Activated naive CD4-positive, alpha-beta T cell treated with anti-CD3 and anti-CD28 coated beads, Interleukin-2, amount 10 ng/mL, durations not matched to agents 7 days and 5 days (primary cell): ENCODE measurements at places on chromosomes 6 and 20.

GRCh38 chr20:43720007-43720406, 6.8 kb downstream of the GTSF1L start:
- no peak for DNase-seq

GRCh38 chr6:151148111-151148510, 91.7 kb upstream of the AKAP12 start:
- DNase-seq, result no peak

- no peak for DNase-seq
Observed at GRCh38 chr20:19690462-19690861, 67.6 kb upstream of the RIN2 start.

- DNase-seq, result no peak
Observed at GRCh38 chr6:140921366-140922226, 1211.1 kb upstream of the GJE1 start.

DNA sequence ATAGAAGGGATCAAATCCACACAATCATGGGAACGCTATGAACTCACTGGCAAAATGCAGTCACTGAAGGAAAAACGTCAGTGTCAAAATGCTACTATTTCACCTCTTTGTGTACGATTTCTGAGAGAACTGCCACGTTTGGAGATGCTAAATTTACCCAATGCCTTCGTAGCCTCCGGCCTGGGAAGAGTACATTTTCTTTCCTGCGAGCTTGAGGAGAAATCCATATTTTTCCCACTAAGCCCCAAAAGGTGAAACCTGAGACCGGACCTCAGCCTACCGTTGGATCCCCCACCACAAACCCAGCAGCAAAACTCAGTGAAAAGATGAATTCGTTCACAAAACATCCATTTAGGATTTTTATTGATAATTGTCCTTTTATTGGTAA, 131.7 kb downstream of the GPX5 start:
- DNase-seq, result no peak

GRCh38 chr20:34023937-34024722, 30.4 kb downstream of the RALY start:
- no peak for DNase-seq

GRCh38 chr20:1328680-1329330, at the start of gene SDCBP2:
TSS of gene SDCBP2 (minus strand) at chr20:1329139. CDS start at chr20:1320416, 8,723 bp downstream.
- DNase-seq, result no peak

DNA sequence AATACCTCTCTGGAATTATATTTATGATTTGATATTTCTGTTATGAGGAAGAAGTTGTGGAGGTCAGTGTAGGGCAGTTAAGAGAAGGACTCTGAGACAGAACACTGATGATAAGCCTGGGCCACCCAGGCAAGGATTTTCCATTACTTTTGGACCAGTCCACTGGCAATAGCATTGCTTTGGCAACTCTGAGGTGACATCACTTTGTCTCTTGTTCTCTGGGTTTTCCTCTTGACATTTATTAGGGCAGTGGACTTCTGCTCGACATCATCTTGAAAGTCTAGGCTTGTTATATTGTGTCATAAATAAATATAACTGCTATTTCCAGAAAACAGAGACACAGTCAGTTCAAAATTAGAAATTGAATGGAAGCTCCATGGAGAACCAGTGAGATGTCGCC, 268.0 kb downstream of the SMOC2 start:
- DNase-seq, result no peak

DNA sequence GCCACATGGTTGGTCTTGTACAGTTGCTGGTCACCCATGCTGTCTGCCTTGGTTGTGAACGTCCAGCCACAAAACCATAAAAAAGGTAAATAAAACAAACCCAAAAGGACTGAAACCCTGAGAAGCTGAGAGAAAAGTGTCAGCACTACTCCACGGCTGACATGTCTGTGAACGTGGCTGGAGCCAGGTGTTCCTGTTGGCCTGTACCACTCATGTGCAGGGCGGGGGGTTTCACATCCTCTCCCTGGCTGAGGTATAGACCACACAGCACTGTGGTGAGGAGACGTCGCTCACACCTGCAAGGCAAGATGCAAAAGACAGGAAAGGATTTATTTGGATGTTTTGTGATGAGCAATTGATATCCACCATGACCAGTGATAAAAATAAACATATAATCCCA, 51.9 kb upstream of the MRPS10 start:
- DNase-seq, result peak; percentile 77

GRCh38 chr6:49463612-49463967, 420 bp downstream of the CENPQ start:
- no peak for DNase-seq

DNA sequence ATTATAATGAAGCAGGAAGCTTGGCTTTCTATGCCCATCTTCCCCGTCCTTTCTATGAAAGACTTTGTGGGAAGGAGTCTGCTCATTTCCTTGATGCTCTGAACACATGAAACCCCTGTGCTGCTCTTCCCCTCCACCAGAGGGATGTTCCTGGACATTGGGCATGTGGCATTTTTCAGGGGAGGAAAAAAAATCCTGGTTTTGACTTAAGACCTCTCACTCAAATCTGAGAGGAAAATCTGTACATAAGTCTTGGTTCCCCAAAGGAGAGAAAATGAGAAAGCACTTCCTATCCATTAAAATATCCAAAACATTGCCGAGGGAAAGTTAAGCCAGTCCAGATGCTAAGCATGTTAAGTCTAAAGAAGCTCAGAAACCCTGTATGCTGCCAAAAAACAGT, 393.0 kb downstream of the PAX1 start:
- no peak for DNase-seq

DNA sequence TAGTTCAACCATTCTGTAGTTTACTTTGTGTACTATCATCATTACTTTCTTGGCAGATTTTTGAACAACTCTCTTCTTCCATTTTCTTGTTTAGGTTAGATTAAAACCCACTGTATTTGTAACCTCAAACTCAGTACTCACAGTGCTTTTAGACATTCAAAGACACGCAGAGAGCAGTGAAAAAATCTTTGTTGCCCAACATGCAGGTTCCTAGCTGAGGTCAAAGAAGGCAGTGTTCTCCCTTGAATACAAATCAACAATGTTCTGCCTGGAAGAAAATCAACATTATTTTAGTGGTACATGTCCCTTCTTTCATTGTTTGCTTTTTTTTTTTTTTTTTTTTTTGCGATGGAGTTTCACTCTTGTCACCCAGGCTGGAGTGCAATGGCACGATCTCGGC, 11.2 kb downstream of the CYB5R4 start:
- no peak for DNase-seq

- DNase-seq, result no peak
Observed at GRCh38 chr20:58149437-58150091, 78.9 kb downstream of the ANKRD60 start.

DNA sequence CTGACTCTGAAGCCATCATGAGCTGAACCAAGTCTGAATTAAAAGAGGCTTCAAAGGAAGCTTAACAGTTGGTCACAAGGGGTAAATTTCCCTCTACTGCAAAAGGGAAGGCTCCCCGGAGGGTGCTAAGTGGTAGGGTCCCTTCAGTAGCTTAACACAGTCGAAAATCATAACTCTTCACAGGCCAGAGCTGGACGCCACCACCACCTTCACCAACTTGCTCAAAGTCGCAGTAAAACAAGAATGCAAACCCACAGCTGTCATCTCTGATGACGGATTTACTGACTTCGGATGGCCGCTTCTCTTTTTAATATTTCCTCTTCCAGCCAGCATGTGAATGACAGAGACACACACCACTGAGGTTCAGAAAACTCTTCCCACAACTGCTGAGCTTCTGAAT, 144.7 kb upstream of the FBXL4 start:
- no peak for DNase-seq
